ENCODE measurements at places on chromosomes 1 and 21.

DNA sequence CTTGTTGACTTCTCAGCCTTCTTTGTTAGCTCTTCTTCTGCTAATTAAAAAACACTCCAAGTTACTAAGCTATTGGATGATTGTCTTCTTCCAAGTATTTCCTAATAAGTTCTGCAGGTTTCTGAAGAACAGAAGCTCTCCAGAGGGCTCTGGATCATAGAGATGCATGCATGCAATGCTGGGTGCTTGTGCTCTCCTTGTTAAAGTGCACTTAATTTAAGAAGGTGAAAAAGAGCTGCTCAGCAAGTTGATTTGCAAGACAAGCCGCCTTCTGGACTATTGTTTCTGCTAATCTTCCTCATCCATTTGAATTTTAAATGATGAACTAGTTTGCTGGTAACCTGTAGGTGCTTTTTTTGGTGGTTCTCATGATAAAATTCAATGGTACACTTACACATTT, 16.1 kb downstream of the RRP15 start:
- DNase-seq = no peak

DNA sequence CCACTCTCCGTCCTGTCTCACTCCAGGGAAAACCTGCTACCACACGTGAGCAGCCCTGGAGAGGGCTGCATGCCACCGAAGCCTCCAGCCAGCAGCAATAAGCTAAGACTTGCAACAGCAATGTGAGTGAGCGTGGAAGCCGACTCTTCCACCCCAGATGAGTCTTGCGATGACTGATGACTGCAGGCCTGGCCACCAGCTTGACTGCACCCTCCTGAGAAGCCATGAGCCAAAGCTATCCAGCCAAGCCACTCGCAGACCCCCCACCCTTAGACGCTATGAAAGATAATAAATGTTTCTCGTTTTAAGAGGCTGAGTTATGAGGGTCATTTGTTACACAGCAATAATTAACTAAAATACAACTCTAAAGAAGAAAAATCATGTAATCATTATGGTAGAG, 118.6 kb upstream of the GALNT2 start:
- no peak for DNase-seq

GRCh38 chr1:44029260-44029910, 1.9 kb downstream of the SLC6A9 start:
- no peak for DNase-seq

GRCh38 chr1:60753036-60753900, 329.1 kb upstream of the NFIA start:
- no peak for DNase-seq

GRCh38 chr1:43418858-43419257, 29.2 kb downstream of the SZT2 start:
- no peak for DNase-seq

- DNase-seq = no peak
These were observed 125.9 kb downstream of the MAST2 start for GRCh38 chr1:45929257-45929687.

- no peak for DNase-seq
These were observed 39.6 kb upstream of the GPR153 start for GRCh38 chr1:6300342-6301048.

DNA sequence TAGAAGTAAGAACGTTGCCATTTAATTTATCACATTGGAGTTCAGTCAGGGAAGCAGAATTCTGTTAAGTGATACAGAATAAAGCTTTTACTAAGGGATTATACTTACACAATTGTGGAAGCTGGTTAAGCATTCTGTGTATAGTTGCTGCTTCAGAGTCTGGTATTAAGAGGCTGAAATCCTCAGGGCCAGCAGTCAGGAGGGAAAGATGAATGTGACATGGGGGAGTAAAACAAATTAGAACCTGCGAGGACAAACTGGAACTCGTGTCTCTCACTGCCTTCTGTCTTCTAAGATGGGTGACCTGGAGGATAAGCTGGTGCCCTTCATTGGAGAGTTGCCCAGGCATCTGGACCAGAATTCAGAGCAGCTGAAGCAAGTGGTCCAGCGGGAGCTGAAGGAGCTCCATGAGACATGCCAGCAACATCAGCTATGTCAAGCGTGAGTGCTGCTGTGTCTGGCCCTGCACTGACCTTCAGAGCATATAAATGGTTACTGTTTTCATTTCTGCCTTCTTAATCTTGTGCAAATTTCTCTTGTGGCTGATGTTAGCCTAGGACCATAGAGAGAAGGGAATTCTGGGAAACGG, 23.0 kb downstream of the MARK1 start:
- DNase-seq = no peak

DNA sequence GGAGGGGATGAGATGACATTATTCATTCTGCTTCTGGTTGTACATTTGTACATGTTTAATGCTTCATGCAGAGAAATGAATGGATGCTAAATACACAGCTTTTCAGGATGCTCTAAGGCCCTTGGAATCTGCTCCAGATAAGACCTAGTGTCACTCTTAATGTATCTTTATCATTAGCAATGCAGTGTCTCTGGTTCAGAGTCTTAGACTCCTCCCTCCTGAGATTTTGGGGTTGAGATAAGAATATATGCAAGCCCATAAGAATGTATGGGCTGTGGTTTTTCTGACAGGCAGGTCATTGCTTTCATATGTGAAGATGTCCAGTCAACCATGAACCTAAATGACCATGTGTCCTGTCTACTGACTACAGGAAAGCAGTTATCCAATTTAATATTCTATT, 415.5 kb downstream of the RPS6KC1 start:
- DNase-seq = peak; percentile 73

- DNase-seq = no peak
These were observed 26.5 kb upstream of the PIGV start for GRCh38 chr1:26761217-26761616.

- no peak for DNase-seq
These were observed 4.1 kb downstream of the LEPR start for GRCh38 chr1:65424573-65424889.

Measured in trophoblast cell (in vitro differentiated cells and primary cell).